NCI-H1694 (cell line): ENCODE measurements at places on chromosomes 4 and X.

- no peak for DNase-seq
Observed at GRCh38 chrX:37846558-37846933, 825 bp downstream of the DYNLT3 start.

DNA sequence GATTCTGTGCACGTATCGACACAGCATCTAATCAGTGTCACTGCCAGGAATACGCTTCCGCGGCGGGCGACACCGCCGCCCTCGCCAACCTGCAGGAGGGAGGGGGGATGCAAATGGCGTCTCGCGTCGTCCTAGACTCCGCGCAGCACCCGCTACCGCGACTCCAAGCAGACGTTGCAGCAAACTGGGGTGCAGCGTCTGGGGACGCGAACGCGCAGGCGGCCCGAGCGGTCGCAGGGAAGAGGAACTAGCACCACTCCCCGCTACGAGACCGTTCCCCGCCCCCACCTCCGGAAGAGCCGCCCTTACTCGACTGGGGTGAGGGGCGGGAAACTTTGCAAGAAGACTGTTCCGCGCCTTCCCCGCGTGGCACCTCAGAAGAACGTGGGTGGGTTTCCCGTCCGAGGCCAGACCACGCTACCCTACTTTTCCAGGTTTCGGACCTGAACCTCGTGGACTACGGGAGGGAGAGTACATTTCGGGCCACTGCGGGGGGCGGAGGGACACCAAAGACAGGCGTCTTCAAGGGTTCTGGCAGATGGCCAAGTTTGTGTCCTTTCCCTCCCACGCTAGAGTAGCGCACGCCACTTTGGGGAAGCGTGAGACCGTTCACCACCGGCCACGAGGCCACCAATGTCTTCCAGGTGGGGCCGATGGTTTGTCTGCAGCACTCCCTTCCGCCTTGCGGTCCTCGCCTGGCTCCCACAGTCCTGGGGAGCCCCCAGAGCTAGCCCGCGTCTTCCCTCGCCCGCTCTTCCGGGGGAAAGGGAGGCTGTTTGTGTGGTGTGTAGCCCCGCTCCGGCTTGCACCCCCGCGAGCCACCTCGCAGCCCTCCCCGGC lies 78.0 kb upstream of the BCOR start:
- DNase-seq: peak; percentile 63

- no peak for DNase-seq
Observed at GRCh38 chr4:151304226-151304625, 21.2 kb downstream of the SH3D19 start.

- DNase-seq: peak; percentile 33
Observed at GRCh38 chrX:75603833-75604232, 81.0 kb upstream of the ZDHHC15 start.

- no peak for DNase-seq
Observed at GRCh38 chr4:118036336-118036735, 2.0 kb downstream of the NDST3 start.

GRCh38 chr4:173370477-173371291 lies at the start of gene SAP30:
SAP30 (plus strand) TSS chr4:173370954; CDS start chr4:173371183, 229 bp downstream.
- peak; percentile 89 for DNase-seq

- no peak for DNase-seq
Observed at GRCh38 chr4:108829966-108830492, 67.2 kb upstream of the ETNPPL start.

DNA sequence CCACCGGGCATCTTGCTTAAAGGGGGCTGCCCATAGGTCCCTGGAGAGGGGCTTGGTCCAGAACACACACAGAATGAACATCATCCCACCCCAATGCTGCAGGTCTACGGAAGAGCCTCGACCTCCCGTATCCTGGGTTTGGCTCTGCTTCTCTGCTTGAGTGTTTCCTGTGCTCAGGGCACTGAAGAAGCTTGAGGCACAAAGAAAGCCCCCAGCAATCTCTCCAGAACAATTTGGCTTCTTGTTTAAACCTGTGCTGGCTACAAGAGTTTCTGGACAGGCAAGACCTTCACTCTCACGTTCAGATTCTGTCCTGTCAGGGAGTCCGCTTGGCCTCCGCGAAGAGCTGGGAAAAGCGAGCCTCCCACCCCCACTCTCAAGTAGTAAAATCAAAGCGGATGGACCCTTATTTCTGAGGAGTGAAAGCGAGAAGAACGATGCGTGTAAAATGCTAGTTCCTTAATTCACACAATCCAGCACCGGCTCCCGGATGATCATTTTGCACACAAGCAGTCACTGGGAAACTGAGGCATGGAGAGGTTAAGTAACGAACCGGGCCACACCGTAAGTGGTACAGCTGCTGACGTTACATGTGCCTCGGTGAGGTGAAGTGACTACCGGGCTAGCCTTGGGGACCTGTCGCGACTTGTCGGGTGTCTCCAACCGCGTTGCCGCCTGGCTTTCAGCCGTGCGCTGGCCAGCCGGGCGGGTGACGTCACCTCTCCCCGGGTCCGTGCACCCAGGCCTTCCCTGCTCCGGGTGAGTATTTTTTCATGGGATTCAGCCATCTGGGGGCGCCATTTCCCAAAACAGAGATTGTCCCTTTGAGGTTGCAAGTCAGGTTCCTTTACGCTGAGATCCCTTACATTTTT lies 3.1 kb upstream of the SFRP2 start:
- DNase-seq: no peak
